ENCODE measurements at places on chromosomes 16 and 17.
A peak's percentile ranks its signal among the peaks of the same experiment; 100 is the strongest.

DNA sequence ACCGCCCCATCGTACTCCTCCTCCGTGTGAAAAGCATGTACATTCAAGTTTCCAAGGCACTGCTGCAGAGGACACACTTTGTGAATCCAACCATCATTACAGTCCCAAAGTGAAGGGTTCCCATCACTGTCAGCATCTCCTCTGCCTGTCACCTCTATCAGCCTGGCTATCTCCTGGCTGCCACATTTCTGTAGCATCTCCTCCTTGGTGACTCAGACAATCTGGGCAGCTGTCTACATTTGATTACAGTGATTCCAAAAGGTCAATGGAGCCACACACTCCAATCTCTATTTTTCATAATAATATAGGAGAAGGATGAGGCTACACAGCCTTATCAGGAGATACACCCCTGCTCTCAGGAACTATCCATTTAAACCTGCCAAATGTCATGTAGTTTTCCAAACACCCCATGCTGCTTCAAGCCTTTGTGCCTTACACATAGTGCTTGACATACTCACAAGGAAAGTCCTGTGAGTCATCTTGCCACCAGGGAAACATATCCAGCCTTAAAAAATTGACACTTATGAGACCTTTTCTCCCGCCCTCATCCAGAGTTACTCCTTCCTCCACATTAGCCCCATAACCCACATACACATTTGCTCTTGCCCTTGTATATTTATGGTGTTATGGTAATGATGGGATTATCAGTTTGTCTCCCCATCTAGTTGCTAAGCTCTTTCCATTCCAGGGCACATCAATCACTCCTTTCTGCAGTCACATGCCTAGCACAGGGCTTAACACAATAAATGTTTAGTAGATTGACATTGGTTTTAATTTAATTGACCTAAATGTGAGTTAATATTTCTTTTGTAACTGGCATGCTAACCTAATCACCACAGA, 250.1 kb upstream of the CDH5 start:
- DNase-seq = peak; percentile 42

- no peak for DNase-seq
Observed at GRCh38 chr16:53849585-53849984, 145.6 kb downstream of the FTO start.

DNA sequence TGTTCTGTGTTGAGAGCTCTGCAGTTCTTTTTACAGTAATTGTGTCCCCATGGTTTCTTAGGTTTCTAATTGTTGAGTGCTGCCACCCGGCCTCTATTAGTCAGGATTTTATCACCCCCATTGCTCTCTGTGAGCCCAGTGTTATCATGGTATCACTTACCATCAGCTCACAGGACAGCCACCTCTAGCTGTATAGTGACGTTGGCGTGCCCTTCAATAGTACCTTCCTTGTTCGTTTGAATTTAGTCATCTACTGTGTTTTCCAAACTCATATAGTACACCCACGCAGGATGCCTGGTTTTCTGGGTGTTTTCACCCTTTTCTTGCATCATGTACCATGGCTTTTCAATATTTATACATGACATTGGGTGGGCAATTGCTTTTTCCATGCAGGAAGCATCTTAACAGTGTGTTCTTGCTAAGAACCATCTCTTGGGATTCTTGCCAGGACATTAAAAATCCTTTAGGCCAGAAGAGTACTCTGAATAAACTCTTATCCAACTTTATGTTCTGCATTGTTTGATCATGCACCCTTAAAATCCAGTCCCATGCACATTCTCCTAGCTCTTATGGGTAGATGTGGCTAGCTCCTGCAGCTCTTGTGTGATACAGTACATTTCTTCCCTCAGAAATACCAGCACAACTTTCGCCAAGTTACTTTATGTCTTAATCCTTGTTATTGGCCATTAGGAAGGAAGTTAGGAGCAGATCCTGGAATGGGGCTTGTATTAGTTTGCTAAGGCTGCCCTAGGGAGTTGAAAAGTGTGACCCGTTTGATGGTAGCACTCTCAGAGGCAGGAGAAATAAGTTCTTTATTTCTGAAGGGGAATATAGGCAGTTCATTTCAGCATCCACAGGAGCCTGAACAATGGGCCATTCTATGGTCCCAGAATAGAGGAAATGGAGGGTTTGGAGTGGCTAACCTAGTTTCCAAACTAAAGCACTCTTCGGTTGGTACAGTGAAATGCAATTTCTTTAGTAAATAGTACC, 11.3 kb upstream of the ABCA10 start:
- no peak for DNase-seq

- DNase-seq = no peak
Observed at GRCh38 chr17:1212946-1213345, 33.2 kb upstream of the ABR start.

- no peak for DNase-seq
Observed at GRCh38 chr17:43648916-43649315, 12.8 kb downstream of the MEOX1 start.

GRCh38 chr17:27596566-27597187, 34.3 kb upstream of the LGALS9 start:
- DNase-seq = no peak

Data from bronchial epithelial cell (primary cell).